ENCODE measurements at places on chromosomes 3 and 15.

- DNase-seq: no peak
Observed at GRCh38 chr15:66017000-66017399, 147.7 kb downstream of the RAB11A start.

DNA sequence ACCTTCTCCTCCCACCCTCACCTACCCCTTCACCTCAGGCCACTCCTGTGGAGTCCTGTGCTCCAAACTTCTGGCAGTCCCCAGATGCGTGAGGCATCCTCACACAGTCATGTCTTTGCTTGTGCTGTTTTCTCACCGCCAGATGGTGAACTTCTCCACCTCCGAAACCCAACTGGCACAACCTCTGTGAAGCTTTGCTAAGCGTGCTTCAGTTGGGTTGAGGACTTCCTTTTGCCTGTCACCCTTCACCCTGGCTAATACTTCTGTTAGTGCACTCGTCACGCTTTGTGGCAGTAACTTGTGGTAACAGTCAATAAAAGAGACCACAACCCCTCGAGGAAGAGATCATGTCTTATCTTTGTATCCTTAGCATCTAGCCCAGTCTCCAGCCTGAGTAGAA lies 42.0 kb upstream of the SKOR1 start:
- no peak for DNase-seq

DNA sequence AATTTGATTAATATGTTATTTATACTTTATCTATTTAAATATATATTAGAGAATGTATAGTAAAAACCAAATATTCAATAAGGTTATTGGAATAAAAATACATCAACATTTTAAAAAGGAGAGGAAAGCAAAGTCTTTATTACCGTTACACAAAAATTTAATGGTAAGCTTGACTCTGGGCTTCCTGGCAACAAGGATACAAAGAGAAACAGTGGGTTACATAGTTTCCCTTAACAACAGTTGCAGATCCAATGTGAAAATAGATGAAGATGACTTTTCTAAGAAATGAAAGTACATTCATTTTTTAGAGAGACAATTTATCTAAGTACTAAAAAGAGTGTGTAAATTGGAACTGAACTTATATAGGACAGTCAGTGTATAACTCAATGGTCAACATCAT lies 6.0 kb upstream of the PHLDB2 start:
- no peak for DNase-seq

DNA sequence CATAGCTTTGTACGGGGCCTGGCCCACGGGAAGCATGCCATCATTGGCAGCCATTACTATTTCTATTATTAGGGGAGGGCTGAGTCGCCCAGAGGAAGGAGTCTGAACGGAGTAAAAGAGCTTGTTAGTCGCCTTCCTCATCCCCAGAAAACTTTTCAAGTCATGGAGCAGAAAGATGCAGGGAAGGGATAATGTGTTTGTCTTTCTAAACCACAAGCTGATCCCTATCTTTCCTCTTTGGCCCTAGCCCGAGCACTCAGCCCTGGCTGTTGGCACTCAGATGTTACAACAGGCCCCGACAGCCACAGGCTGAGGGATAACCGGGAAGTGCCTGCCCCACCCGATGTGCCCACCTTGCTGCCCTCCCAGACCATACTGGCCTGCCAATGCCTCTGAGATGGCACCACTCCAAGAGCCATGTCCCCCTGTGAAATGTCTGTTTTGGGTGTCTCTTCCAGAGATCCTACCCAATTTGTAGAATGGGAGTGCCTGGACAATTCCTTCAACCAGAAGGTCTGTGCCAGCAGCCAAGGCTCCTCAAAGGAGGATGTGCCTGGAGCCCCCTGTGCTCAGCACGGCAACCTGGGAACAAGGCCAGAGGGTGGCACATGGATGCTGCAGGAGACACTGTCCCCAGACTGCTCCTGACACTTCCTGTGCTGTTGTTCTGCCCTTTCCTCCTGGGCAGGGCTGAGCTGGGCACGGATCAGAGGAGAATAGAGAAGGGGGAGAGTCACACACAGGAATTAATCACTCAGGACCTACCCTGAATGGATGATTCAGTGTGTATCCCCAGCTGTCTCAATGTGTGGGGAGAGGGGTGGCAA lies 10.8 kb downstream of the PAK6 start:
- no peak for DNase-seq

DNA sequence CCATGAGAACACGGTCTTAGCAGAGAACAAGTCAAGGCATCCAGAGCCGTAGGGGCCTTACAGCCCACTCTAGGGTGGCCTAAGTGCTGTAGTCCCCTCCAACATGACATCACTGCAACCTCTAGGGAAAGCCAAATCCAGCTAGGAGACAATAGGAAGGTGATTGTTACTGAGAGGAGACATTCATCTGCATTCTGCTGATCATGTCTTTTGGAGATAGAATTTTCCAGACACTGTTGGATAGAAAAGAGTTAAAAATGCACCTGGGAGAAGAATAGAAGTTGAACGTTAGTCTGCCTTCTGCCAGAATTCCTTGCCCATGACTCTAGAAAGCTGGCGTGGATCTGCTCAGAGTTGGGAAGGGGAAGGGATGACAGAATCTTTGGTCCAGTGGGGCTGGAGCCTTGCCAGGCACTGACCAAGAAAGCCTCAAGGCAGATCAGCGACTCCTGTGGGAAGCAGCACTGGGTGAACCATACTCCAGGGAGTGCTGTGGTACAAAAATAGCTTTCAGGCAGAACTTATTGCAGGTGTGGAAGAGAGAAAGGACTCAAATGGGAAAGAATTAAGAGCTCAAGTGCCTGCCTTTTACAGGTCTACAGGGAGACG lies 44.8 kb upstream of the RAF1 start:
- no peak for DNase-seq

- peak; percentile 46 for DNase-seq
Observed at GRCh38 chr3:69665026-69665737, 74.1 kb upstream of the MITF start.

GRCh38 chr3:120147072-120147871 lies 53.0 kb upstream of the GSK3B start:
- no peak for DNase-seq

GRCh38 chr3:13263770-13264467 lies 156.2 kb downstream of the NUP210 start:
- no peak for DNase-seq

GRCh38 chr3:168885028-168885427 lies 778.5 kb downstream of the MECOM start:
- no peak for DNase-seq

GRCh38 chr3:139481116-139481515 lies 4.8 kb upstream of the RBP2 start:
- no peak for DNase-seq

GRCh38 chr3:181687731-181688130 lies 24.0 kb upstream of the SOX2 start:
- no peak for DNase-seq

DNA sequence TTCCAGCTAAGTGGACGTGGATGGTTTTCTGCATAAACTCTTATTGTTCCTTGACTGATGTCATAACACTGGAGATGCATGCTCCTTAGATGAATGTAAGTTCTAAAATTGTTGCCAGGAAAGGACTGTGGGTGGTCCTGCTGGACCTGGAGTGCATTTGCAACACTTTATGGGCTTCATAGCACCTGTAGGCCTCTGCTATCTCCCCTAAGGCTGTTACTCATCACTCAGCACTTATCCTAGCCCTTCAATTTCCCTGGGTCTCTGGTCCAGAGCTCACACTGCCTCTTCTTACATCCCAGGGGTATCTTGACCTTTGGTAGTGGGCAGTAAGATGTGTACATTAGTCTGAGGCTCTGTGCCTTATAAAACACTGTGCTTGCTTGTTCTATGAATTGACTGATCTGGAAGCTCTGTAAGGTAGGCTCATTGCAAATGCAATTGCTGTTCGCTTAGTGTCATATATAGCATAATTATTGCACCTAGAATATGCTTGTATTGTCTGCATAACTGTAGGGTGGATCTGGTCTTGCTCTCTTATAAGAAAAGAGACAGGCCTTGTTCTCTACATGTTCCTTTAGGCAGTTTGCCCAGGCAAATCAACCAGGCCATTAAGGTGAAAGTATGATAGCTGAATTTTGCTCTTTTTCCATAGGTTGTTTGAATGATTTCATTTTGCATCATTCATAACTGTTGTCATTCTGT lies 35.8 kb downstream of the SLCO3A1 start:
- no peak for DNase-seq

DNA sequence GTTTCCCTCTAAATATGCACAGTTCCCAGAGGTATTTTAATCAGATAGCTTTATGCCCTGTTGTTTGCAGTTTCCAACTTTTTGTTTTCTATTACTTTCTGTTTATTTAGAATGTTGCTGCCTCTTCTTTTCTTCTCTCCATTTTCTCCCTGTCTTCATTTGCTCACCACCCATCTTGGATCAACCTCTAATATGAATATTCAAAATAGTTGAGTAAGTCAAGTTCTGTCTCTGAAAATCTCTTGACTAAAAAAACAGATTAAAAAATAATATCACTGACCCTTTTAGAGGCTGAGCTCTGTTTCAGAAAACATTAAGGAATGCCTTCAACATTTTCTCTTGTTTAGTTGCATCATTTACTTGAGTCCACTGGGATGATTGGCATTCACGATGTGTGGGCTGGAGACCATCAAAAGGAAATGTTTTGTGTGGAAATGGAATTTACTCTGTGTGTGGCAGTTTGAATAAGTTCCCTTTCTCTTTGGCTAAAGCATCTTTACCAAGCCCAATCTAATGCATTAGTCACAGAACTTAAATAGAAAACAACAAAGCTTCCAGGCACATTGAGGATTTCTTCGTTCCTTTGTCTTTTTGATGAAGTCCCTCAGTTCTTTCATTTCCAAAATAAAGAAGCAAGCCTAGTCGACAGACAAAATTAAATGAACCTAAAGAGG lies 633.9 kb upstream of the TGFBR2 start:
- no peak for DNase-seq

- DNase-seq: no peak
Observed at GRCh38 chr3:170054204-170054603, 16.4 kb downstream of the GPR160 start.

DNA sequence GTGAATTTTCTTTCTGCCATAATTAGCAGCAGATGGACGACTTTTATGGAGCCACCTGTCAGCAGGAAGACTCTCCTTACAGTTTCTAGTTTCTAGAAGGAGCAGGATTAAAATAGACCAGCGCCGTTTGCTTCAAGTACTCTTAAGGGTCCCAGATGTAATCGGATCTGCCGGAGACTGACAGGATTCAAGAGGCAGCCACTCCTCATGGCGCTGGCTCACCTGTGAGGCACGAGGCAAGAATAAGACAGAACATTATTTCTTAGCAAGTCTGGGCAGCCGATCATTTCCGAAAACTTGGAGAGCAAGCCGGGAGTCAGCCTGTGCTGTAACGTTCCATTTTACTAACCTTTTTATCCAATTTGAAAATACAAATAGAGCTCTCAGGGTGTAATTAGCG lies 410.4 kb upstream of the RORA start:
- peak; percentile 89 for DNase-seq

DNA sequence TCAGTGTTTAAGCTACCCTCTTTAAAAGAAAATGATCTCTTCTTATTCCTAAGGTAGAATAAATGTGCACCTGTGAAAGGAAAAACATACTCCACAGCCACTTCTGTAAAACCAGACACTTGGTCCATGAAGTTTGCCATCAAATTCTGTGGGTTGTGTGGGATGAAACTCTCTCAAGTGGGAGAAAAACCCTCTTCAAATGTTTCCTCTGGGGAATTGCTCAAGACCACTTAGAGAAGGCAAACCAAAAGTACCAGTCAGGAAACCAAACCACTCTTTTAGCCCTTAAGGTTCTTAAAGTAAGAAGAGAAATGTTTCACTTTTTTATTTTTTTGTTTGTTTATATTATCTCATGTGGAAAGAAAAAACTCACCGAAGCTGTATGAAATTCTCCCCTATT lies 1.2 kb downstream of the COL8A1 start:
- no peak for DNase-seq

DNA sequence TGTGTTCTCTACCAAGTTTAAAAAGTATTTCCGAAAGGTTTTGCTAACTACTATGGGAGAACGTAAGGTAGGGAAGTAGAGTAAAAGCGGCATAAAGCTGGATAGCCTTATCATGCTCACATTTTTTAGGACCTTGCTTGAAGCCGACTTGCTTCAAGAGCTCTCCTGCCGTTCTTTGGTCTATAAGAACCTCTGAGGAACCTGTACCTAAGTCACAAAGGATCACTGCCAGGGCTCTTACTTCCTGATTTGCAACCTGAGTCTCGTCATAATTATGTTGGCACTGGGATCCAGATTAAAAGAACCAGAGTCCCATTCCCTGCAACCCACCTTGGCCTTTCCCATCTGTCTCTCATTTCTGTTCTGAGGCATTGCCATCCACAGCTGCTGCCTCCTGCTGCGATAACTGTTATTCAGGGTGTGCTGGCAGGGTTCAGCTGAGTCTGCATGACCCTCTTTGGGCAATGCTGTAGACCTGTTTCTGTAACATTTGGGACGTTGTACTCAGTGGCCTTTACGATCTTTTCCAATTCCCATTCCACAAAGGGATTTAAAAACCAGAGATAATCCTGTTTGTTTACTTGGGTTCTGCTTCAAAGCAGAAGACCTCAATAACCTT lies 131.0 kb upstream of the UMPS start:
- DNase-seq: no peak

- no peak for DNase-seq
Observed at GRCh38 chr3:88057630-88058305, 1.0 kb downstream of the CGGBP1 start.

DNA sequence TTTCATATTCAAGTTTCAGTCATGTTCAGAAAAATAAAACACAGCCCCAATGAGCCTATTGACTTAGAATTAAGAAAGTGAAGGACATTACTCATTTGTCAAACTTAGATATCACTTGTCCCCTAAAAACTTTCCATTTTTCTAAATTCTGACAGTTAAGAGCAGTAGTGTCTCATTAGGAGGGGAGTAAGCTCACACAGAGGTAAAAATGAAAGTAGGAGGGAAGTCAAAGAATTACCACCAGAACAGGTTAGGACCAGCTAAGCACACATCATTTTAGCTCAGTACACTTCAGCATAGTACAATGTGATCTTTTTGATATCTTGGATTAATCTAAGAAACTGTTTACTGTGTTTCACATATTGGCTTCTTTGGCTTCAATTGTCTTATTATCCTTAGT lies 64.3 kb downstream of the OSTN start:
- DNase-seq: no peak

DNA sequence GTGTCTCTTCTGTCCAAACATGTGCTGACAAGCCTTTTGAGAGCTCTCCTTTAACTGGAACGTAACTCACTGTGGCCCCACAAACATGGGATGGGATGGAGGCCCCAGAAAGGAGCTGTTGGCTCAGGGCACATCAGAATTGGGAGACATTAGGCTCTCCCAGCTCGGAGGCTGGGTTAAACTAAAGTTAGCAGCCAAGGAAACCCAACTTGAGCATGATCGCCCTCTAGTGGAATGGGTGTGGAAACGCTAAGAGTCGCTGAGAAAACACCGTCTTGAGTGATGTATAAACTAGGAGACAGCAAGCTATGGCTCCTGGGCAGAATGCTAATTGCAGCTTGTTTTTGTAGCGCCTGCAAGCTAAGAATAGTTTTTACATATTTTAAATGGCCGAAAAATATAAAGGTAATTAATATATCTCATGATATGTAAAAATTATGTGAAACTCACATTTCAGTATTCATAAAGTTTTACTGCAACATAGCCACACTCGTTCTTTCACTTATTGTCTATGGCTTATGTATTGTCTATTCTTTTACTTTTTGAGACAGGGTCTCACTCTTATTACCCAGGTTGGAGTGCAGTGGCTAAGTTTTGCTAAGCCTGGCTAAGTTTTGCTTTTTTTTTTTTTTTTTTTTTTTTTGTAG lies 138.8 kb upstream of the HACD2 start:
- DNase-seq: peak; percentile 86
